CD4-positive, alpha-beta T cell treated with Interleukin-4 for 4 hours (primary cell): ENCODE measurements at places on chromosomes 1 and 21.

DNA sequence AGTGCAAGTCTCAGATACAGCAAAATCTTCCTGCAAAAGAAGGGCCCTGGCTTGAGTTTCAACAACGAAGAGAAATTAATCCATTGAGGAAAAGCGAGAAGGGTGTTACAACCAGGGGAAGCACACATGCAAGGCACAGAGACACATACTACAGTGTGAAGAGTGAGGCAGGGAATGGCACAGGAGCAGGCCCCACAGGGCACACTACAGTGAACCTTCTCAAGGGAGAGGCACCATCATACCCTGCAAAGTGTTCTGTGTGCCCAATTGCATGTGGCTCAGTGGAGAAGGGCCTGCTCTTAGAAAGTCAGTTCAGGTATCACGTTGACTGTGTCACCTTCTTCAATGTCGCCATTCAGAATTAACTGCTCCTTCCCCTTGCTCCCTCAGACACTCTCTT, 60.3 kb downstream of the LMX1A start:
- DNase-seq, result no peak

- DNase-seq, result no peak
These were observed 5.1 kb downstream of the DISC1 start for GRCh38 chr1:231631717-231632116.

- no peak for DNase-seq
These were observed 245.2 kb downstream of the TRABD2B start for GRCh38 chr1:47751996-47752451.

DNA sequence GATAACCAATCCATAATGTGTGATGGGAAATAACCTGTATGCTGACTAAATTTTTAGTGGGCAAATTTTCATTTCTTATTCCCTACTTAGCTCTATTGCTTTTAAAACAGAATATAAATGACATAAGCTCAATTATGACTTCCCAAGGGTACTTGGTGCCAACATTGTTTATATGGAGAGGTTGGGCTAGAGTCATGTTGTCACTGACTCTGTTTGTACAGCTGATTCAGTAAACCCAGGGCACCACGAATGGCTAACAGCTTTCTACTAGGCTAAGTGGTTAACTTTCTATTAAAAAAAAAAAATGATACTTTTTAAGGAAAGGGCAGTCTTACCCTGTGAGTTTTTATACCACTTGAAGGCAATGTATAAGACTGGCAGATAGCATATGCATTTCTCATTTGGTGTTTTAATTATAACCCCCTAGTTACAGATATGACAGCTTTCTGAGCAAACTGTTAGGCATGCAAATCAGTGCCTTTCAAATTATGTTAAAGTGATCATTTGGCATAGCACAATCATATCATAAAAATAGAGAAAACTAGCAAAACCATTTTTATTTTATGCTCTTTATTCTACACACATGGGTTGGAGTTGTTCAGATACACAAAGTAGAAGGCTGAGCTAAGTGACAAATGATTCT, 147.1 kb downstream of the DNM3 start:
- DNase-seq, result no peak

- DNase-seq, result no peak
These were observed 29.3 kb downstream of the RRP1 start for GRCh38 chr21:43818685-43819084.

- no peak for DNase-seq
These were observed 27.1 kb downstream of the PARK7 start for GRCh38 chr1:7988576-7988975.
